A549 treated with AZD2906 at 1 μM for 4 hours (cell line): ENCODE measurements at places on chromosomes 5 and 9. TPM values are rescaled to one million over a fixed set of nuclear protein-coding genes. Genes with fewer than 3 reads are reported as not detected.

The STPG3 gene
- not detected in 5 replicates for total RNA-seq

The AQP3 gene
- total RNA-seq = 18.8 to 31.6 TPM (median 24.2 TPM) in 5 replicates

The CARD6 gene
- 2.2 to 3.0 TPM (median 2.4 TPM) in 5 replicates for total RNA-seq

The CMBL gene
- 20.5 to 23.9 TPM (median 21.4 TPM) in 5 replicates for total RNA-seq

The ZCCHC9 gene
- total RNA-seq = 26.7 to 31.5 TPM (median 28.2 TPM) in 5 replicates
